ENCODE measurements at places on chromosomes 11 and 22.

- DNase-seq = no peak
Measured at GRCh38 chr11:57155838-57156607, 25.7 kb upstream of the LRRC55 start.

DNA sequence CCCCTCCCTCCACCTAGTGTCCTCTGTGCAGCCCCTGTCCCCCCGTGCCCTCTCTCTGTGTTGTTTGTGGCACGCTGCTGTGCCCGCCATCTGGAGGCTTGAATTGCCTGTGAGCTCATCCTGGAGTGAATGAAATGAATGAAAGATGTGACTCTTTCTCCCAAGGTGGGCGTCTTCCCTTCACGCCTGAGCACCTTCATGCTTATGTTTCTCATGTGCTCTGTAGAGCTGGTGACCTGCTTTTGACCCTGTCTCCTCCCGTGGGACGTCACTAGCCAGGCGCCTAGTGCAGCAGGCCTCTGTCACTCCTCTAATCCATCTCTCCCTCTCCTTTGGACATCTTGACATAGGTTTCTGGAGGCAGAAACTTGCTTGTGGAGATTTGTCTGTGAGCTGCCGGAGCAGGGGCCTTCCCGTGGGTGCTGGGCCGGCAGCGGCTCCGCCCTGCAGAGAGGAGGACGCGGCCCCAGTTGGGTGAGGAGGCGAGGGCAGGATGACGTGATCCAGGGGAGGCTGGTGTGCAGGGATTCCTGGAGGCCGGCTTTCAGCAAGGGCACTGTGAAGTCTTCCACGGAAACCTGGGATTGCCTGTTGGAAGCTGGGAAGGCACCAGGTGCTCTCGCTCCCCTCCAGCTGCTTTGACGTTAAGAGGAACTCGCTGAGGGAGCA, 40.6 kb downstream of the MUC6 start:
- no peak for DNase-seq

GRCh38 chr11:7639643-7640025, 33.7 kb downstream of the CYB5R2 start:
- no peak for DNase-seq

DNA sequence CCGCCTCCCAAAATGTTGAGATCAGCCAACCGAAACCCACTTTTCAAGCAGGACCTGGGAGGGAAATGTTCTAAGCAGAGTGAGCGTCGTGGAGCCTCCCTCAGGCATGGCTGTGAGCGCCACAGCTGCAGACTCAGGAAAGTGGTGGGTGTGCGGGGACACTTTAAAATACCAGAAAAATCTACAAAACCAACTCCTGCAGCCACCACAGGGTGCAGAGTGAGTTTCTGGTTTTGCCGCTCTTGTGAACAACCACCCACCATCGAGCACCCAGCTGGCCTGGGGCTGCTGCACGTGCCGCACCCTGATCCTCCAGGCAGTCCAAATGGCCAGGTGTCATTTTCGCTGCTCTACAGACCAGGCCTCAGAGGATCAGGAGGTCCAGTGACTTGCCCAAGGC, 46.9 kb downstream of the CELSR1 start:
- DNase-seq = no peak

DNA sequence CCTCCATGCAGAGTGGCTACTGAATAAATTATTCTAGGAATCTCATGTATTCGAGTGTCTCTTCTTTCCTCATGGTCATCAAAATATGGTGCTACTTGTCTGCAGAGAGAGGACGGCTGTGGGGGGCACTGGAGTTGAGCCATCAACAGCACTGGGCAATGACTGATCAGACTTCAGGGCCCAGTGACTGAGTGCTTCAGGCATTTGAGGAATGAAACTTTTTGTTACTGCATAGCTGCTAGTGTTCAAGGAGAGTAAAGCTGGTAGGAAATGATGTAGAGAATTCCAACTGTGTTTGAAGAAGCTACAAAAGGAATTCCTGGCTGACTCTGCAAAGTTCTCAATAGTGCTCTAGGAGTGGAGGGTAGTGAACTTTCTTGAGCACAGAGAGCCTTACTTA, 277.7 kb downstream of the CADM1 start:
- DNase-seq = no peak

DNA sequence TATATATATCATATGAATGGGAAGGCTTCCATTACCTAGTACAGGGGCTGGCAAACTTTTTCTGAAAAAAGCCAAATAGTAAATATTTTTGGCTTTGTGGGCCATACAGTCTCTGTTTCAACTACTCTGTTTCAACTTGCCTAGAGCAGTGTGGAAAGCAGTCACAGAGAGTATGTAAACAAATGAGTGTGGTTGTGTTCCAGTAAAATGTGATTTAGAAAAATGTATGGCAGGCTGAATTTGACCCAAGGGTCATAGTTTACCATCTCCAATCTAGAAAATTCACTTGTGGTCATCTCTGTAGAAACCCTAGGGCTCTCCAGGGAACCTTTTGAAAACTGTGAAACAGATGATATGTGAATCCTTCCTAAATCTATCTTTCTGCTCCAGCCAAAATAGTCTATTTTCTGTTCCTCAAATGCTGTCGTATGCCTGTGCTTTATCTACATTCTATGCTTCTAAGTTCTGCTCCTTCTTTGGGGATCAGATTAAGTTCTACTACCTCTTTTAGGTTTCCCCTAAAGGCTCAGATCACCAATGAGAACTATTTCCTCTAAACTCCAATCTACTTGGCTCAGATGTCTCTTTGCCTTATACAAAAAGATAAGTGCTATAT, 356.2 kb downstream of the METTL15 start:
- DNase-seq = no peak

DNA sequence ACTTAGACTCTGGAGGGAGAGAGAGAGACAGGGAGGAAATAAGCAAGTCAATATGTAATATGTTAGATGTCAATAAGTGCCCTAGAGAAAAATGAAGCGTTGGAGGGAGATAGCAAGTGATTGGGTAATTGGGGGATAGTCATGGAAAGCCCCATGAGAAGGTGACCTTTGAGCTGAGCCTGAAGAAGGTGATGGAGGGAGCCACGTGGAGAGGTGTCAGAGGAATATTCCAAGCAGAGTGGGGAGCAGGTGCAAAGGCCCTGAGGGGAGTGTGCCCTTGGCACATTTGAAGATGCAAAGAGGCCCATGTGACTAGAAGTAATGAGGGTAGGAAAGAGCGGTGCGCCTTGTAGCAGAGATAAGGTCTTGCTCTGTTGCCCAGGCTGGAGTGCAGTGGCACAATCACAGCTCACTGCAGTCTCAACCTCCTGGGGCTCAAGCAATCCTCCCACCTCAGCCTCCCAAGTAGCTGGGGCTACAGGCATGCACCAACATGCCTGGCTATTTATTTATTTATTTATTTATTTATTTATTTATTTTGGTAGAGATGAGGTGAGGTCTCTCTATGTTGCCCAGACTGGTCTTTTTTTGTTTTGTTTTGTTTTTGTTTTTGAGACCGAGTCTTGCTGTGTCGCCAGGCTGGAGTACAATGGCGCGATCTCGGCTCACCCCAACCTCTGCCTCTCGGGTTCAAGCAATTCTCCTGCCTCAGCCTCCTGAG, 2.1 kb downstream of the LHFPL7 start:
- DNase-seq = no peak

DNA sequence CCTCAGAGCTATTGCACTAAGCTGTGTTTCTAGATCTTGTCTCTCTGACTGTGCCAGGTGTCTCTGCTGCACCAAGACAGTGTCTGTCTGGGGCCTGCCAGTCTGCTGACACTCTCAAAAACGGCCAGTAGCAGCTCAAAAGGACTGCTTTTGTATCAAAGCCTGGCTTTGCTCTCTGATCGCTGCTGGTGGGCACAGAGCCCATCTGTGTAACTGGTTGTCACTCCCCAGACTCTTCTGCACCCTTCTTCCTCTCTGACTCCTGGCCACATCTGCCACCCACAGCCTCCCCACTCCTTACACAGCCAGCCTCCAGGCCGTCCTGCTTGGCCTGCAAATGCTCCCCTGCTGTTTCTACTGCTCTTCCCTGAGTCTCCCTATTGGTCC, 26.5 kb downstream of the MED15 start:
- DNase-seq = no peak

GRCh38 chr11:111960916-111961315, 23.8 kb downstream of the DIXDC1 start:
- DNase-seq = no peak

- no peak for DNase-seq
Measured at GRCh38 chr11:111540937-111541253, 375 bp downstream of the LAYN start.

DNA sequence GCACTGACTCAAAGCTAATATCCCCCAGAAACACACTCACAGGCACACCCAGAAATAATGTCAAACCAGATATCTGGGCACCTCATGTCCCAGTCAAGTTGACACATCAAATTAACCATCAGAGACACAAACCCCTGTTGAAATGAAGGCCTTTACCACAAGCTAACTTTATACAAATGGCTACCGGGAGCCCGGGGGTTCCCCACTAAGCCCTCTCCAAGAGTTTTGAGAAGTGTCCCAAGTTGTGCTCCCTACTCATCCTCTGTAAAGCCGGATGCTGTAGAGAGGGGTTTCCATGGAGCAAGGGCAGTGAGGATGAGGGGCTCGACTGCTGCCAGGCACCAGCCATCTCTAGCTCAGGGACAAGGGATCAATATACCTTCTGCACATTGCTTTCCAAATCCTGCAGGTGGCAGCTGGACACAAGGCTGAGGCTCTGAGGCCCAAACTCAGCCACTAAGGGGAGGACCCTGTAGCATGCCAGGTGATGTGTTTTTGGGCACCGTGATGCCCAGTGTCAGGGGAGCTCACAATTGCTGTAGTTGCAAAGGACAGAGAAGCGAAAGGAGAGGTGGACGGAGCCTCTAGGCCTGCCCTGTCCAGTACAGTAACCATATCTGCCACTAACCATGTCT, 145.7 kb downstream of the TTC17 start:
- no peak for DNase-seq

- no peak for DNase-seq
Measured at GRCh38 chr11:85540635-85541205, 86.4 kb downstream of the DLG2 start.

DNA sequence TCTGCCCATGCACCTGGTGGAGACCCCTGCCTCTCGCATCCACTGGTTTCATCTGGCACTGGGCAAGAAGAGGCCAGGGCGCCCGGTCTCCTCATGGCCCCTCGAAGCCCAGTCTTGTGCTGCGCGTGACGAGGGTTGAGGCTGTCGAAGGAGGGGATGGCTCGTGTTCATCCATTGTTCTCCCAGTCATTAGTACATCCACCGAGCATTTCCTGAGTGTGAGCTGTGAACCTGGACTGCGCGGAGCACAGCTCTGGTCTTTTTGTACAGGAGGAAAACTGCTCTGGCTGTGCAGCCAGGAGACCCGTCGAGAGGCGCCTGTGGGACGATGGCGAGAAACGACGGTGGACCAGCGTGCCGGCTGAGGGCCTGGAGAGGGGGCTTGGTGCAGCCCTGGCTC, 6.8 kb downstream of the CACNA1I start:
- no peak for DNase-seq

GRCh38 chr22:30181459-30182349, 64.9 kb downstream of the LIF start:
- DNase-seq = no peak

- DNase-seq = no peak
Measured at GRCh38 chr22:50683994-50684371, 11.4 kb downstream of the SHANK3 start.

DNA sequence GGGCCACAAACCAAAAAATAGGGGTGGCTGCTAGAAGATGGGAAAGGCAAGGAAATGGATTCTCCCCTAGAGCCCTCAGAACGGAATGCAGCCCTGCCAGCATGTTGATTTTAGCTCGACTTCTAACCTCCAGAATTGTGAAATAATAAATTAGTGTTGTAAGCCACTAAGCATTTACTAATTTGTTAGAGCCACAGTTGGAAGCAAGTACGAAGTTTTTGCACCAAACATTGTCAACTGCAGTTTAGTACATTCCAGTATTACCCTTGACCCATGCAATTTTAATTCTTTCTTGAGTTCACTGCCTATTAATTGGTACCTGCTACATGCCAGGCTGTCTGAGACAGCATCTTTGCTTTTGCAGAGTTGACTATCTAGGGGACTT, 32.2 kb downstream of the PARVA start:
- DNase-seq = no peak

DNA sequence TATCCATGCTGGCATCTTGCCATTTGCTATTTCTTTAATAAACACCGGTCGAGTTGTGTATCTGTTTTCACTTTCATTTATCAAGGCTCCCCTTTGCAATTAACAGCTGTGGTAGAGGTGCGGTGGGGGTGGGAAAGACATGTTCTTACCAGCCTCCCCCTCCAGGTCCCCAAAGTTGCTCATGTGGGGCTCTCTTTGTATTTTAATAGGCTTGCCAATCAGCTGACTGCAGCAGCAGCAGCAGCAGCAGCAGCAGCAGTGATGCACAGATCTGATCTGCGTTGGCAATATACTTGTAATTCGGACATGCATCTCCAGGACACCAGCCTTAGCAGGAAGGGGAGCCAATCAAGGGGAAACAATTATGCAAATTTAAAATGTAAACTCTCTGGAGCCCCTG, 40.3 kb upstream of the E2F8 start:
- no peak for DNase-seq

DNA sequence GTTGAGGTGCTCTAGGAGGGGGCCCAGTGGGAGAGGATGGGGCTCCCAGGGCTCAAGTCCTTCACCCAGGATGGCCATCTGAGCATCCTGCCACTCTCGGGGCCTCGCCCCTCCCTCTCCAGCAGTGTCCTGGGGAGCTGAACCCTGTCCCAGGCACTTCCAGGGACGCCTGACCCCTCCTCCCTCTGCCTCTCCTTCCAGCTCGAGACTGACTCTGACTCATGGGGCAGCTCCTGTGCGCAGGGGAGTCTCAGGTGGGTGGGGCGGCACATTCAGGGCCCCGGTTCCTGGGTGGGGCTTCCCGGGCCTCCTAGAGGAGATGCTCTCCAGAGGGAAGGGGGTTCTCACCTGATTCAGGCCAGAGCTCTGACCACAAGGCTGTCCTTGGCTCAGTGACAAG, 77.1 kb upstream of the IGLL5 start:
- DNase-seq = no peak

DNA sequence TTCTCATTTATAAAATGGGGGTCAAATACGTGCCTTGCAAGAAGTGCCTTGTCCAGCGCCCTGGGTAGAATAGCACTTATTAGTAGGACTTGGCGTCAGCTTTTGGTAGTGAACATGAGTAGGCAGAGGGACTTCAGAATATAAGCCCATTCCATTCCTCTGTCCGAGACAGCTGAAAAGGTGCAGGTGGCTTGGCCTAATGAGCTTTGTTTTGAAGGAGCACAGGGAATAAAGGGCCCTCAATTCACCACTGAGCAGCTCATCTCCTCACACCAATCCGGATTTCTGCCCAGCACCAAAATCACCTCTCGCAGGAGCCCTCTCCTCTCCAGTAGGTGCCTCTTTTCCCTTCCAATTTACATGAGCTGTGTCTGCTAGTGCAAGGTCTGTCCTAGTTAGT, 91.2 kb downstream of the DSCAML1 start:
- no peak for DNase-seq

- DNase-seq = no peak
Measured at GRCh38 chr22:23850136-23850611, 7.5 kb upstream of the SLC2A11 start.
